ENCODE measurements at places on chromosomes 7 and 10.

DNA sequence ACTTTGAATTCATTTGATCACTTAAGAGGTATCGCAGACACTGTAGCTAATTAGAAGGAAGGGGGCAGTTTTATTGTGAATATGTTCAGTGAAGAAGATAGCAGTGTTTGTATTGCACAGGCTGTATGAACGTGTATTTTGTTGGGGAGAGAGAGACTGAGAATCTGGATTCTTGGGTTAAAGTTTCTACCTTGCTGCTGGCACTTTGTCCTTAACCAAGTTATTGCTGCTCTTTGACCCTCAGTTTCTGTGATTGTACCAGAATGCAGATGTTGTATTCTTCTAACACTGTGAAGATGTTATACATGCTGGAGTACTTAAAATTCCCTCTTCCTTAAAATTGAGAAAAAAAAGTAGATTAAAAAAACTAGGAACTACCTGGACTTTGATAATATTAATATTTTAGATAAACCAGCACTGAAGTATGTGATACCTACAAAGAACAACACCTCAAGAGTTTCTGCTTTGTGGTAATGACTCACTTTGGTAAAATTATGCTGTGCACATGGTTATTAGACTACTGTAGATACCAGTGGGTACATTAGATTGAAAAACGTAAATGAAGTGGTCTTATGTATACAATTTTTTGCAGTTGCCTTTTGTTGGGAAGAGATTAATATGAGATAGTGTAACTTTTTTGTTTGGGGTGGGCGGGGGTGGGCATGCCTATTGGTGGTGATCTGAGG, 321.3 kb downstream of the AUTS2 start:
- DNase-seq: no peak

DNA sequence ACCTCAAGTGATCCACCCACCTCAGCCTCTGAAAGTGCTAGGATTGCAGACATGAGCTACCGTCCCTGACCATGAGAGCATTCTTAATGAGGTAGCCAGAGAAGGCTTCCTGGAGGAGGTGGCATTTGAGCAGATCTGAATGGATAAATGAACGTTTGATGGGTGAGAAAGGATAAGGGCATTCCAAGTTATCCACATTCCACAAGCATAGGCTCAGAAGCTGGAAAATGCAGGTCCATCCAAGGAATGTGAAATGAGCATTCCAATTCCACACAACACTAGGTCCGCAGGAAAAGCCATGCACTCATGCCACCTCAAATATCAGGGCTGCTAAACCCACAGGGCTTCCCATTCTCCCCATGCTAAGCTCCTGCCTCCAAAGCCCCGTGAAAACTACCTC, 17.0 kb downstream of the TMEM130 start:
- no peak for DNase-seq

GRCh38 chr10:91088300-91089140, 131.9 kb upstream of the PCGF5 start:
- DNase-seq: no peak

GRCh38 chr7:34074421-34074820, 169.1 kb downstream of the BMPER start:
- no peak for DNase-seq
